Suprapubic skin (tissue), 4 donors: ENCODE measurements at places on chromosomes 6 and 20. TPM values are rescaled to one million over a fixed set of nuclear protein-coding genes. Genes with fewer than 3 reads are reported as not detected.

DNA sequence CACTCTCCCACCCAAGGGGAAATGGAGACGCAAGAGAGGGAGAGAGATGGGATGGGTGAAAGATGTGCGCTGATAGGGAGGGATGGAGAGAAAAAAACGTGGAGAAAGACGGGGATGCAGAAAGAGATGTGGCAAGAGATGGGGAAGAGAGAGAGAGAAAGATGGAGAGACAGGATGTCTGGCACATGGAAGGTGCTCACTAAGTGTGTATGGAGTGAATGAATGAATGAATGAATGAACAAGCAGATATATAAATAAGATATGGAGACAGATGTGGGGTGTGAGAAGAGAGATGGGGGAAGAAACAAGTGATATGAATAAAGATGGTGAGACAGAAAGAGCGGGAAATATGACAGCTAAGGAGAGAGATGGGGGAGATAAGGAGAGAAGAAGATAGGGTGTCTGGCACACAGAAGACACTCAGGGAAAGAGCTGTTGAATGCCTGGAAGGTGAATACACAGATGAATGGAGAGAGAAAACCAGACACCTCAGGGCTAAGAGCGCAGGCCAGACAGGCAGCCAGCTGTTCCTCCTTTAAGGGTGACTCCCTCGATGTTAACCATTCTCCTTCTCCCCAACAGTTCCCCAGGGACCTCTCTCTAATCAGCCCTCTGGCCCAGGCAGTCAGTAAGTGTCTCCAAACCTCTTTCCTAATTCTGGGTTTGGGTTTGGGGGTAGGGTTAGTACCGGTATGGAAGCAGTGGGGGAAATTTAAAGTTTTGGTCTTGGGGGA lies 754 bp downstream of the TNF start:
- DNase-seq: no peak

GRCh38 chr20:3932681-3933080 lies 43.5 kb downstream of the PANK2 start:
- no peak for DNase-seq

DNA sequence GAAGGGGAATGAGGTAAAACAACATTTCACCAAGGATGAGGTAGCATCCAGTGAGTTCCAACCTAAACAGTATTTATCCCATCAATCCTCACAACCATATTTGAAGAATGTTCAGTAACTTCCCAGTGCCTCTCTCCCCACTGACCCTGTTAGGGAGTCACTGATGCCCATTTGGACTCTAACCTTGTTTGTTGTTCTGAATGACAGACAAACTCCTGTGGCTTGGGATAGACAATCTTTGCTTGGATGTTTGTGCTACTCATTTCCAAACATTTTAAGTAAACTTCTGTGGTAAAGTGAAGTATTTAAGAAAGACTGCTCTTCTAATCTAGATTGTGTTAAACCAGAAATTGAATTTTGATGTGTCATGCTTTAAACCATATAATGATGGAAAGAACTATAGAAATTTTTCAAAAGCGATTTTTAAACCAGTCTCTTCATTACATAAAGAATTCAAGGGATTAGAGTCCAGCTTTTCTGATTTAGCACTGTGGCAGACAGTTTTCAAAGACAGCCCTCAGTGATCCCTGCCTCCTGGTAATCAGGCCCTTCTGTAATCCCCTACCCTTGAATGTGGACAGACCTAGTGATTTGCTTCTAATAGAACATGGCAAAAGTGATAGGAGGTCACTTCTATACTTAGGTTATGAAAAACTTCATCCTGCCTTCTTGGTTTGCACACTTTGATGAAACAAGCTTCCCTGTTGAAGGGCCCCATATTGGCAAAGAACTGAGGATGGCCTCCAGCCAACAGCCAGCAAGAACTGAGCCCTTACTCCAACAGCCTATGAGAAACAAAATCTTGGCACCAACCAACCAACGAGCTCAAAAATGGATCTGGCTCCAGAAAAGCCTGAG lies 191.6 kb downstream of the DST start:
- DNase-seq: no peak

GRCh38 chr6:44569131-44569530 lies 181.6 kb downstream of the CDC5L start:
- no peak for DNase-seq

Gene SIGLEC1
- 0.80 TPM for total RNA-seq

Gene CYP39A1
- 27.2 TPM for total RNA-seq
